ENCODE measurements at places on chromosomes 5 and 9.

- DNase-seq: peak; percentile 46
Measured at GRCh38 chr5:132012371-132013005, 1.0 kb upstream of the ACSL6 start.

DNA sequence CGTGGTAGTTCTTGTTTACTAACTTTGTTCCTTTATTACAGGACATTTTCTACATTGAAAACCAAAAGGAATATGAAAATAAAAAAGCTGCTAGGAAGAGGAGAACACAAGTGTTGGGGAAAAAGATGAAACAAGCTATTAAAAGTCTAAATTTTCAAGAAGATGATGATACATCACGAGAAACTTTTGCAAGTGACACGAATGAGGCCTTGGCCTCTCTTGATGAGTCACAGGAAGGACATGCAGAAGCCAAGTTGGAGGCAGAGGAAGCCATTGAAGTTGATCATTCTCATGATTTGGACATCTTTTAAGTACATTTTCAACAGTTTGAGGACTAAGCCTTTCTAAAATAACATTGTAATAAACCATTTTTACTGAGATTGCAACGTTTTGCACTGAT lies 23.8 kb downstream of the PHAX start:
- no peak for DNase-seq

GRCh38 chr9:137286975-137287383 lies 9.5 kb downstream of the TOR4A start:
- peak; percentile 57 for DNase-seq

- DNase-seq: no peak
Measured at GRCh38 chr9:91914404-91914803, 35.6 kb downstream of the ROR2 start.

- peak; percentile 89 for DNase-seq
Measured at GRCh38 chr5:157651623-157652376, 438 bp downstream of the SOX30 start.

DNA sequence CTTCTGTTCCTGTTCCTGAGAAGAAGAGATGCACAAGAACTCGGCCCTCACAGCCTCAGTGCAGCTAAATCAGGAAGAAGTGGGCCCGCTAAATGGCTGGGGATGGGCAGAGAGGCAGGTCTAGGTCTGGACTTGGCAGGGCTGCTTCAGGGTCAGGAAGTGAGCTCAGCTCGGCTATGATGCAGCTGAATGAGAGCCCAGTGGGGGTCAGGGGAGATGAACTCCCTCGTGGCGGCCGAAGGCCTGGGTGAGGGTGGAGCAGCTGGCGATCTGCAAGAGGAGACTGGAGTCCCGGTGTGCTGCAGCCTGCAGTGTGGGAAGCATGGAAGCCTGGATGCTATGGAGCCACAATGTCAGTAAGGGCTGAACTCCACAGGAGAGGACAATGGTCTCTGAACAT lies 466.2 kb downstream of the SPOCK1 start:
- DNase-seq: no peak

DNA sequence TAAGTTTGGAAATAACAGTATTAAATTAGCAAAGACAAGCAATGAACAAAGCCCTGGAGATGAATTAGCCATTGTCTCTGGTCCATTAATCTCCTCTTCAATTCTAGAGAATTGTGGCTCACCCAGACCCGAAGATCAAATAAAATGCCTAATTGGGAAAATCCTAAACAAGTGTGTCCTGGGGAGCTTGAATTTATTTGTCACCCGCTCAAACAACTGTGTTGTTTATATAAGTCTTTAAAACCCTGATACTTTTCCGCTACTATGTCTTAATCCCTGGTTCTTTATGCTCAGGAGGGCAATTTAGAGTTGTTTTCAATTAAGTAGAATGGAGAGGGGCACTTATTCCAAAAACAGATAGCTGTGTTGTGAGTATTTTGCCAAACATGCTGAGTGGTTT lies 128.4 kb downstream of the ANXA1 start:
- no peak for DNase-seq

- no peak for DNase-seq
Measured at GRCh38 chr5:181145133-181145532, 2.3 kb upstream of the OR2V2 start.

Measured in activated T-cell treated with anti-CD3 and anti-CD28 coated beads, Interleukin-2, amount 50 U/mL, for 48 hours (primary cell).